ENCODE measurements at places on chromosomes 2 and 18.

DNA sequence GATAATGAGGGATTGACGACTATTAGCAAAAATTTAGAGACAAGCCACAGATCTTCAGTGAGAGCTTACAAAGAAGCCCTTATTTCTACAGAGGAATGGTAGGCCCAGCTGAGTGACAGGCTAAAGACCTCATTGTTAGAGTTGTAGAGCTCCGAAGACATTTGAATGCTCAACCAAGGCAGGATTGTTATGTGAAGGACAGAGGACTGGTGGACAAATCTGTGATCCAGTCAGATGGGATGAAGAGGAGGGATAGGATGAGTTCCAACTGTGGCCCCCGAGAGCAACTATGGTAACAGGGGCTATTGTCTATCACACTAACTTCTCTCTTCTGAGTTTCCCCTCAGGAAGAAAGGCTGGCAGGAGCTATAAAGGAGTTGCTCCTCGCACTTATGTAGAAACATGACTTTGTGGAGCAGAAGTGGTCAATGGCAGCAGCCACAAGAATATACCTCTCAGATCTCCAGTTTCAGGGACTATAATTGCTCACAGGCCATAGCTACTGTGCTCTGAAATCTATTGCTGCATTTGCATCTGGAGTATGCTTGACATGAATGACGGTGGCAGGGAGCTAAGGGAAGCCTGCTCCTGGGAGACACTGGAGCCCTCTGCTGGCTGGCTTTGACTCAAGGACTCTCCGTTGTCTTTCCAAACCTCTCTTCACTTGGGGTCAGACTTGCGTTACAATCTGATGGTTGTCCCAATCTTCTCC is 50.3 kb upstream of the GREB1L start:
- DNase-seq, result peak; percentile 36

GRCh38 chr2:1234731-1235308 is 178.4 kb upstream of the TPO start:
- no peak for DNase-seq

DNA sequence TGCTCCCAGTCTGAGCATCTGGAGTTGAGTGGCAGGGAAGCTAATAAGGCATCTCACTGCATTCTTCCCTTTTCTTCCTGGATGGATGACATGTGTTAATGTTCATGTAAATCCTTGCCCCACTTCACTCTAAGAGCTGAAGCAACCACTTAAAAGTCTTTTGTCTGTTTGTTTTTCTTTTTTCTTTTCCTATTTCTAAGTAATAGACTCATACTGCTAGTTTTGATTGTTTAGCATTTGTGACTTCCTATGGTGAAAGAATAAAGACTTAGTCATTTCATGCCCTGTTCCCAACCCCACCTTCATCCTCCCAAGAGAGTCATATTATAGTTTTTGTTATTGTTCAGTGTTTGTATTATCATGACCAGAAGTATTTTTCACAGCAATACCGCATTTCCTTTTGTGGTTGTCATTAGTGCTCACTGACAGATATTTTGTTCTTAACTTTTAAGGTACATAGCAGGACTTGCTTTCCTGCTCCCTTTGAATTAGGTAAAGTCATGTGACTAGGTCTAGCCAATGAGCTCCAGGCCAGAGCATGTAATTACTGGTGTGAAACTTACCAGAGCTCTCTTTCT is 18.1 kb upstream of the SPP2 start:
- no peak for DNase-seq

GRCh38 chr18:49745045-49746014 is 68.0 kb downstream of the ACAA2 start:
- DNase-seq, result no peak

DNA sequence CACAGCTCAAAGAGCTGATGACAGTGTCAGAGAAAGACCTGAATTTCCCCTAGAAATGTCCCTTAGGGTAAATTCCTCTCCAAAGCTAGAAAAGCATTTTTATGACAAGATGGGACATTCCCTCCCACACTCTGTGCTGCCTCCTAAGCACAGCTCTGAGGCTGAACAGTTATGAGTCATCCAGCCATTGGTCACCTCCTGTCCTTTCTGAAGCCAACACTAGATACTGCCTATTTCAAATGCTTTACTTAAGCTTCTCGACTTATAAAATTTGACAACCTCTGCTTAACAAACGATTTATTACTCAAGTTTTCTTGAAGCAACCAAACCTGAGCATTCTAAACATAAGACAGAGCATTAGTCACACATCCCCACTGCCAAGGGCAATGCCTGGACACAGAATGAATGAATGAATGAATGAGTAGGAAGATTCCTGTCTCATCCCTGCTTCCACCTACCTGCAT is 35.4 kb downstream of the B4GALT6 start:
- DNase-seq, result no peak

DNA sequence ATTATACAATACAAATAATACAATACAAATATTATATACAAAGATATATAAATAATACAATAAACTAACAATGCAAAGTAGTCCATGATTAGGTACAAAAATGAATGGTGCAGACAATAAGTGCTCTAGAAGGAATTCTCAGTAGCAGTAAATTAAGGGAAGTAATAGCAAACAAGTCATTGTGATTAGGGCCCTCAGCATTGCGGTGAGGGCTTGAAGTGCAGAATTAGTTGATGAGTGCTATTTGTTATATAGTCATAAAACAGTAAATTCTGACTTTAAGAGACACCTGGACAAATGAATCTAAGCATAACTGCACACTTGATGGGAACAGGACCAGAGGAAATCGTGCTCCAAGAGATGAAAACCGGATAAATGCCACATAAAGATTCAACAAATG is 74.9 kb downstream of the ANKRD44 start:
- DNase-seq, result no peak

DNA sequence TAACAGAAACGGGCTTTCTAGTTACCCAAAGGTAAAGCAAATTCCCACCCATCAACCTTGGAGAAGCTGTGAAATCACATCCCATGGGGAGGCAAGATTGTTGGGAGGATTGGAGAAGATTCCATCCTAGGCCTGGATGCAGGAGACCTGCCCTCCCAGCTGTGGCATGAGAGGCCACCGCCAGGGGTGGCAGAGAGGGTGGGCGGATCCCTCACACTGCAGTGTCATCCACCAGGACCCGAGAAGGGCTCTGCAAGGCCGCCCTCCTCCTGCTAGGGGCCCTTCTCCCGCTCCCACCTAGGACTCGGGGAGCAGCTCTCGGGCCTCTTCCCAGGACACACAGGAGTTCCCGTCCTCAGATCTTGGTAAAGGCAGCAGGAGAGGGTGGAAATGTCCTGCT is 15.5 kb upstream of the ATG16L1 start:
- DNase-seq, result no peak

GRCh38 chr2:43486603-43487002 is 109.2 kb downstream of the THADA start:
- DNase-seq, result no peak

DNA sequence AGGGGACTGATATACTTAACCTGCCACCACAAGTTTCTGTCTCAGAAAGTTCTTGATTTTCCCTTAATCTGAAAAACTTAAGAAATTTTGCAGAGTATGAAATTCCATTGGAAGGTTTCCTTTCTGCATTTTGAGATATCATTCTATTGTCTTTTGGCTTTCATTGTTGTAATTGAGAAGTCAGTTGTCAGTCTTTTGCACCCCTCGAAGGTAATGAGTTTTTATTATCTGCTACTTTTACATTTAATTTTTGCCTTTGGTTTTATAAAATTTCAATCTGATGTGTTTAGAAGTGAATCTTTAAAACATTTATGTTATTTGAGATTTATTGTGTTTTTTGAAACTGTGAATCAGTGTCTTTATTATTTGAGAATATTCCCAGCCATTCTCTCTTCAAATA is 4.8 kb upstream of the IL36A start:
- DNase-seq, result no peak

DNA sequence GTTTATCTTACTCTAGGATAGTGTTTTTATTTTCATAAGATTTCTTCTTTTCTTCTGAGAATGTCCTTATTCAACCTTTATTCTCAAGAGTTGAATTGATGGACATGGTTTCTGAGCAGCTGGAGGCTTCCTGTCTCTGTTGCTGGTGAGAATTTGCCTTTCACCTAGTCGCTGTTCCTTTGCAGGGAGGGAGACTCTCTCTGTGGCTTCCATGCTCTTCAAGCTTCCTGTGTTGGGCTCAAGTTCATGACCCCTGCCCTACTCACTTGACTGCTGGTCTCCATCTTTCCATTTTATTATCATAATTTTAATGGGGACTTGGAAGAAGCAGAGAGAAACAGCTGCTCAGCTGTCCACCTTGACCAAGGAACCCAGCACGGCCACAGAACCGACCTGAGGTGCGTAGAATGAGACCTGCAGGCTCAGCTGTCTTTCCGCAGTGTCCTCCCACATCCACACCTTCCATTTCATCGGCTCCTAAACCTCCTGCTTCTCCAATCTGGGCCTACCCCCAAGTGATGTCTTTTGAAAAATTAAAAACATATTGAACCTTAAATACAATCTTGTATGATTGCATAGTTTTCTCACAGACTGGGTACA is 24.2 kb downstream of the TMEM18 start:
- DNase-seq, result no peak

GRCh38 chr18:21672521-21673267 is 31.9 kb downstream of the ABHD3 start:
- DNase-seq, result peak; percentile 30

DNA sequence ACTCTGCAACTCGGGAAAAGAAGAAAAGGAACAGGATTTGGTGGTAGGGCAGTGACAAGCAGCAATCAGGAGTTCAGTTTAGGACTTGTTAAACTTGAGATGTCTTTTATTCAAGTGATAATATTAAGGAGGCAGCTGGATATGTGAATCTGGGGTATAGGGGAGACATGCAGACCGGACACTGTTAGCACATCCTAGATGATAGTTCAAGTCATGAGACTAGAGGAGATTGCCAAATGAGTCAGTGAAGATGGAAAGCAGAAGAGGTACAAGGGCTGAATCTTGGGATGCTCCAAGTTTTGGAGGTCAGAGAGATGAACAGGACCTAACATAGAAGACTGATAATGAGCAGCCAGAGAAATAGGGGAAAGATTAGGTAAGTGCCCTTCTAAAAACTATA is 69.5 kb upstream of the PSME4 start:
- DNase-seq, result no peak

- DNase-seq, result no peak
Observed at GRCh38 chr2:239595726-239596125, 194.9 kb upstream of the HDAC4 start.

DNA sequence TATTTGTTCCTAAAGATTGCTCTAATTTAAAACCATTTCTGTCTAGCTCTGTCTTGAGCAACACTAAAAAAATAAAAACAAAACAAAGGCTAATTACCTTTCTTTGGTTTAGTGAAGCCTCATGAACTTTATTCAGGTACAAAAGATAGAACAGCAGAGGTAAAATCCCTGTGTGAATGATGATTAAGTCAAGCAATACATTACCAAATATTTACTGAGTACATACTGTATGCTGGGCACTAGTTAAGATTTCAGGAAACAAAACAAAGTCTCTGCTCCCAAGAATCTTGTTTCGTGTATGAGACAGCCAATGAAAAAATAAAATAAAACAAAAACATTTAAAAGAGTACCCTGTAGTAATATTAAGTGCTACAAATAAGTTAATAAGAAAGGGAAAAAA is 257.5 kb downstream of the RND3 start:
- DNase-seq, result no peak

- DNase-seq, result no peak
Observed at GRCh38 chr2:212596688-212597087, 58.1 kb upstream of the ERBB4 start.

DNA sequence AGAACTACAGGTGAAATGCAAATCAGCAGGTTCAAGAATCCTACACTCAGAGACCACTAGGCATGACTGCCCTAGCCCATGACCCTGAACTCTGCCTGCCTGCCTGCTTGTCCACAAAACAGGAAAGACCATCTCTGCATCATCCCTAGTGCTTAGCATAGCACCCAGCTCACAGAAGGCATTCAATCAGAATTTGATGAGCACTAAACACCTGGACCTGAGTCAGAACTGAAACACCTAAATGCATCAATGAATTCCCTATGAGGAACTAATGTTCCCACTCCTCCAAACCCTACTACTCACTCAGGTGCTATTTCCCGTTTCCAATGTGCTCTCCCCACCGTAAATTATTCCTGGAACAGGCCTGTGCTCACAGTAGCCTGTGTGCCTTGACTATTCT is 21.7 kb downstream of the MRPS5 start:
- no peak for DNase-seq

DNA sequence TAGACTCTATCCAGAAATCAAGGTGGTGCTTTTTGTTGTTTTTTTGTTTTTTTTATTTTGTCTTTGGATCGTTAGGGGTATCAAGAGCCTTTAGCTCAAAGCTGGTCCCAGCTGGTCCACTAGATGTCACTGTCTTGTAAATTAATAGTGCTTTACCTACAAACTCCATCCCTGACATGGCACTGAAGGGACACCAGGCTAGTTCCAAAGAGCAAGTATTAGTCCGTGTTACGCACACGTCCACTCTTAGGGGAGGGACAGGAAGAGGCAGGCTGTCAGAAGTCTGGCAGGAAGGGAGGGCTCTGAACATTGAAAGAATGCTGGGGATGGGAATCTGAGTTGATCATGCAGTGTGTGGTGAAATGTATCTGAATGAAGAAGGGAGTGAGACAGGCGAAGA is 85.9 kb upstream of the CCBE1 start:
- no peak for DNase-seq

GRCh38 chr2:73260338-73260984 is 23.8 kb downstream of the FBXO41 start:
- DNase-seq, result peak; percentile 45

DNA sequence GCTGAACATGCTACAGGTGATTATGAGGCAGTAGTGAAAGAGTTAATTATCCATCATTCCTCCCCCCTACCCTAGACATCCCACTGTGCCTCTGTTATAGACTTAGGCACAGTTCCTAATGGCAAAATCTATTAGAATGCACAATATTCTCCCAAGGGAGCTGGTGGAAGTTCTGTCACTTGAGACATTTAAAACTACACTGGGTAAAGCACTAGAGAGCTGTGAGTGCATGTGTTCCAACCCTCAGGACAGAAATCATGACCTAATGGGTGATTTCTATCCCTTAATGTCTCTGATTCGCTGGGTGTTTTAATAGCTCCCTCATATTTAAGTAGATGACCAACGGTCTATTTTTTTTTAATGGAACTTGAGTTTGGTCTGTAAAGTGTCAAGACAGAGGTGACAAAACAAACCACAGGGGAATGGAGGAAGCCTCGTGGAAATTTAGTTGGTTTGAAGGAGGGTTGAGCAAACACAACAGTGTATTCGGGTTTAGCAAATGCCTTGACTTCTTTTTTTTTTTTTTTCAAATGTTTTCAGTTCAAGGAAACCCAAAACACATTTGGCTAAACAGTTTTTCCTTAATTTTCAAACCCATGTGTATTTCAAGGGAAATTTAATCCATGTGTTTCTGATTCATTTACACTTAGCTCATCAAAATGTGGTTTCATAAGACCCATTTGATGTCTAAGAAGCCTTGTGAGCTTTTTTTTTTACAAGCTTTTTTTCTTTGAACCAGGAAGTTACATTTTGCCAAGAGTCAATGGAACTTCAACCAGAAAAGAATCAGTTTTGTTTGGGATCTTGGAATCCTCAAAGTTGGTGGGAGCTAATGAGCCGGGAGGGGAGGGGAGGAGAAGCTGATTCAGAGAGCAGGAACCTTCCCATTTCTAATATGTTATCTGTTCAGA is 665.1 kb upstream of the ZEB2 start:
- no peak for DNase-seq

Data from left ventricle myocardium inferior (tissue), 1 donor.